Foreskin keratinocyte (primary cell): ENCODE measurements at places on chromosomes 5 and 9. TPM values are rescaled to one million over a fixed set of nuclear protein-coding genes. Genes with fewer than 3 reads are reported as not detected.

GPSM1 gene
- 3.6 and 6.2 TPM in 2 replicates for total RNA-seq

GABRB2 gene
- not detected in 2 replicates for total RNA-seq

SPATA31E1 gene
- total RNA-seq = not detected in 2 replicates

DNAJA1 gene
- 137 and 170 TPM in 2 replicates for total RNA-seq

NOTCH1 gene
- 41.9 and 49.8 TPM in 2 replicates for total RNA-seq

ARID3C gene
- 0.07 and 0.17 TPM in 2 replicates for total RNA-seq

SARDH gene
- not detected in 2 replicates for total RNA-seq

C9 gene
- not detected in 2 replicates for total RNA-seq

PCDHGB6 gene
- total RNA-seq = 0.14 and 0.34 TPM in 2 replicates

GABRP gene
- not detected in 2 replicates for total RNA-seq

GRCh38 chr9:130908146-130908877, 11.7 kb upstream of the QRFP start:
- DNase-seq = peak; percentile 50

GRCh38 chr5:143119881-143120341, 283.6 kb downstream of the NR3C1 start:
- DNase-seq = no peak

- no peak for DNase-seq
Measured at GRCh38 chr5:18375641-18376040, 741.4 kb downstream of the TAF11L14 start.

DNA sequence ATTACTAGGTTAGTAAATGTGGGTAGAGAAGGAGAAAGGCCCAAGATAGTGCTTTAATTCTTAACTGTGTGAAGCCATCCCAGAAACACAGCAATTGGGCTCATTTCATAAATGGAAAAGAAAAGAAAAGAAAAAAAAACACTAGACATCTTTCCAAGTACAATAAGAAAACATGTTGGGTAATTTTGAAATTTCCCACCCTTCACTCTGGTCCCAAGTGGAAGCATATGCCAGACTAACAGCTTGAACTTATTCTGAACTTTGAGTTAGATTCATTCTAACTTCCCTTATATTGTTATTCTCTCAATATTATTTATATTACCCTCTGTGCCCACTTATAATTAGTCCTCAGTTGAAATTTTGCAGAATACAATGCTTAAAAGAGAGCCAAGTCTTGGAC, 113.4 kb upstream of the GHR start:
- DNase-seq = no peak

DNA sequence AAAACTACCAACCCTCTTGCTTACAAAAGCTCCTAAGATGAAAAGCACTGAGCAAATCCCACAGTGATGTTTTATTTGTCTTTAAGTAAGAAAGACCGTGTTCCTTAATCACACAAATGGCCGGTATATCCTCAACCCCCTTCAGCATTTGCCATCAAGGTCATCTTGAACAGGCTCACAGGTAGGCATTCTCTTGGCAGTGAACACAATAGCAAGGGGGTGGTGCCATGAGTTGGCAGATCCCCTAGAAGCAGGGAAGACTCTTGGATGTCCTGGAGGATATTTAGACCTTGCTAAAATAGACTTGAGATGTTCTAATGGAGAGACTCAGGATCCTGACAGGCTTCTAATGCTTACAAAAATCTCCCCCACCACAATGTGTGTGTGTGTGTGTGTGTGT, 323.0 kb downstream of the SPOCK1 start:
- no peak for DNase-seq

DNA sequence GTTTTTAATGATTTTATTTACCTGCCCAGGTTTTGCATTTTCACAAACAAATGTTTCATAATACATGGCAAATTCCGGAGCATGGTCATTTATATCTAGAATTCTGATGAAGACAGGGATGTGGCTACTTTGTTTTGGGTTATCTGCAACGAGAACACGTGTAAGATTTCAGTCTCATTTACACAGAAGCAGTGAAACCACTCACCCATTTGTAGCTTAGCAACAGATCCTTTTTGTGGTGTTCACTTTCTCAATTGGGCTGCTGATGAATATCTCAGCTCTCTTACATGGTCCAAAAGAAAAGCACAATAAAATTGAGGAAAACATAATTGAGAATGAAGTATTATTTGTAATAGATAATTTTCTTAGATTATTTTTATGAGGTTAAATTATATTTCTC, 148.6 kb downstream of the CDH9 start:
- no peak for DNase-seq

GRCh38 chr5:140251527-140251973, 51.4 kb downstream of the PFDN1 start:
- peak; percentile 70 for DNase-seq

DNA sequence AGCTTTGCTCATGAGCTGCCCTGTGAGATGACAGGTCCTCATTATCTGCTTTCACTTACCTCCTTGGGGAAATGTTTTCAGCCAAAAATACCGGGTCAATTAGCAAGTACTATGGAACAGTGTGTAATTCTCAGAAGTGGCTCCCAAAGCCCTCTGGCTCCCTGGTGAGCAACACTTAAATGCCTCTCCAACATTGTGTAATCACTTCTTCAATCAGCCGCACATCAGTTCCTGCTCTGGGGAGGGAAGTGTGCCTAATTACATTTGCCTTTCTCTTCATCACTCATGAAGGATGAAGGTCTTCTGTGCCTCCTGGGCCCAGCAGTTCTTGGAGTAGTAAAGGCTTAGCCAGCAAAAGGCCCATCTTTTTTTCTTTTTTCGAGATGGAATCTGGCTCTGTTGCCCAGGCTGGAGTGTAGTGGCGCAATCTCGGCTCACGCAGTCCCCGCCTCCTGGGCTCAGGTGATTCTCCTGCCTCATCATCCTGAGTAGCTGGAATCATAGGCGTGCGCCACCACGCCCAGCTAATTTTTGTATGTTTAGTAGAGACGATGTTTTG, 23.1 kb downstream of the NIM1K start:
- DNase-seq = peak; percentile 62

GRCh38 chr5:35657877-35658276, 40.2 kb downstream of the SPEF2 start:
- no peak for DNase-seq

- peak; percentile 40 for DNase-seq
Measured at GRCh38 chr9:89519366-89519805, 21.5 kb upstream of the SEMA4D start.

- DNase-seq = peak; percentile 18
Measured at GRCh38 chr9:31119890-31120454, 1264.5 kb upstream of the ACO1 start.

GRCh38 chr5:179762079-179762780, 29.6 kb downstream of the MAML1 start:
- DNase-seq = no peak

DNA sequence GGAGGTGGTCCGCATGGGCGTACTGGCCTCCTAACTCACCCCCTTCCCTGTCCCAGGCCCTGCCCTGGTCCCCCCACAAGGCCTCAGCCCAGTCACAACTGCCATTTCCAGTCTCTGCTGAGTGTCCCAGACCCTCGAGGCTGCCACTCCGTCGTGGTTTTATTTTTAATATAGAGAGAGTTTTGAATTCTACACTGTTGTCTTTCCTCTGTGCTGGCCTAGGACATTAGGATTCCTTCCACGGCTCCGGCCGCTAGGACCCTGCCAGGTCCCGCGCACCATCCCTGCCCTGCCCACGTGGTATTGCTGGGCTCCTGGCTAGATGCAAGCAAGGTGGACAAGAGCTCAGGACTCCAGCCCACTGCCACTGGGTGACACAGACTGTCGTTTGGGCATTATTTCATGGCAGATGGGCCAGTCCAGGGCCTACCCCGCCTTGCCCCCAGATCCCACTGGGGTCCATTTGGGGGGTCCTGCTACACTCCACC, 53.3 kb downstream of the SAR1B start:
- no peak for DNase-seq

DNA sequence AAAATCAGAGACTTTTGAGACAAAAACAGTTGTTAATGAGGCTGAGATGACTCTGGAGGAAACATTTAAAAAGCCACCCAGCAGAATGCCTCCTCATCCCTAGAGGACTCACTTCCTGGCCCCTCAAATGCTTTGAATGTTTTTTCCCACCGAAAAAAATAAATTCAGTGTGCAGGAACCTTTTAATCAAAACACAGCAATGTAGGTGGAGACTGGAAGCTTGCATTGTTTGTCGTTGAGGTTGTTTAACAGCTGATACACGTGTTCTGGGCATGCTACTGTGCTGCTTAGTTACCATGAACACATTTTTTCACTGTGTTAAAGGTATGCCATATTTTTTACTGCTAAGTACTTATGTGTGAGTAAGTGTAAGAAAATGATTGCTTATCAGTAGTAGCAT, 65.7 kb upstream of the ADCY2 start:
- no peak for DNase-seq

DNA sequence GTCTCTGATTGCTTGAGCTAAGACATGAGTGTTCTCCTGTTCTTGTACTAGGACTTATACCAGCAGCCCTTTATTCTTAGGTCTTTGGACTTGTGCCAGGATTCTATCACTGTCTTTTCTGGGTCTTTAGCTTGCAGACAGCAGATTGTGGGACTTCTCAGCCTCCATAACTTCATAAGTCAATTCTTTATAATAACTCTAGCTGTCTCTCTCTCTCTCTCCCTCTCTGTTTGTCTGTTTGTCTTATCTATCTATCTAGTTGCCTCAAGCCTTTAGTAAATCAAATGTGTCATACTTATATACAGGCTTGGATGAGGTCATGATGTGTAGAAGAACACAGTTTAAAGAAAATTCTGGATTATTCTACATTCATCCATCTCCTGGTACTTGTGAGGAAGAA, 11.5 kb upstream of the ANKRD55 start:
- peak; percentile 45 for DNase-seq

DNA sequence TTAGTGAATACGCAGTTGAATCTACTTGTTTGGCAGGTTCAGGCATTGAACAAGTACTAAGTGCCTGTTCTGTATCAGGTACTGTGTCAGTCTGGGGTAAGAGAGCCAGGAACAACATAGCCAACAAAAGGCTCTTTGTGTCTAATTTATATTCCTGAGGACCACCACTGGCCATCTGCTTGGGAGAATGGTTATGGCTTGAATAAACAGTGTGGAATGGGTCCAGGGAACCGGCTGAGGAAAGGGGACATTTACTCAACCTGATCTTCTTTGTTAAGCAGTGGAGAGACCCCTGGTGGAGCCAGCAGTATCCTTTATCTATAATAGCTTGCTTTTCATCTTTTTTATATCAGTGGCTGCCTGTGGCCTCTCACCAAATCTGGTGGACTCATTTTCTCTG, 38.6 kb downstream of the EXOSC2 start:
- DNase-seq = no peak

DNA sequence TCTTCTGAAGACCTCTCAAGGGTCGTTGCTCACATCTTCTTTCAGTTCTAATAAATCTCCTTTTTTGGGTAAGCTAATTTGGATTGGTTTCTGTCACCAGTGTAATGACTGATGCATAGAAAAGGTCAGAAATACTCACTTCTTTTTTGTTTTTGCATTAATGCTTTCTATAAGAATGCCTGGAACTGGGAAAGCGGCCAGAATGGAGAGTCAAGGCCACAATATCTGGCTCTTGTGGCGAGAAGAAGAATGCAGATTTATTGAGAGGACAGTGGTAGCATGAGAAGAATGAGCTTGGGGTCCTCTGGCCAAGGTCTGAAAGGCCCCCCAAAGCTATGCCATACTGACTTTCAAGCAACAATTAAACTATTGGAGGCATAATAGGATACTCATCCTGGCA, 88.0 kb upstream of the SLC12A2 start:
- DNase-seq = no peak

DNA sequence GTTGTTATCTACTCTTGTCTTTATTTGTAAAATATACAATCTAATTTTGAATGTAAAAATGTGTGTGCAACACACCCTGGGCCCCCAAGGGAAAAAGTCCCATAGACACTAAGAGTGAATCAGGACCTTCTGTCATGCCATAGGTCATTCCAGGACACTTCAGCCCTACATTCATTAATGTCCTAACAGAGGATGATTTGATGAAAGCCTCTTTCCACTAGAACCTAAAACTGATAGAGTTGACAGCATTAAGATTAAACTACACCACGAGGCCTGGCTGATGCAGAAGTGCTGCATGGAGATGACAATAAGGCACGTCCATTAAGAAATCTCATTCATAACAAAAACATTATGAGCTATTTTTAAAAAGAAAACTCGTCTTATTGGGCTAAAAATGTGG, 46.2 kb downstream of the FRMD3 start:
- no peak for DNase-seq

DNA sequence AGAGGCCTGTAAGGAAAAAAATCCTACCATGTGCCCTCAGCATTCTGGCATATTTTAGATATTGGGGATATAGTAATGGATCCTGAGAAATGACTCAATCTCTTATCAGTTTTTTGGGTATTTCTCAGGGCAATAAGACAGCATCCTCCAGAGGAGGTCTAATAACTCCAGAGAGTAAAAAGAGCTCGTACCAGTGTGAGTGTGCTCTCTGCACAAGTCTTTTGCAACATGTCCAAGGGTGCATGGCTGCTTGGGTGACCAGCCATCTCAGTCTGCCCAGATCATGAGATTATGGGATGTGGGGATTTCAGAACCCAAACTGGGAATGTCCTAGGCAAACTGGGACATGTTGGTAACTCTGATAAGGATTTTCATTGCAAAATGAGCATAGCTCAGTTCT, 15.3 kb downstream of the ASPN start:
- DNase-seq = no peak

DNA sequence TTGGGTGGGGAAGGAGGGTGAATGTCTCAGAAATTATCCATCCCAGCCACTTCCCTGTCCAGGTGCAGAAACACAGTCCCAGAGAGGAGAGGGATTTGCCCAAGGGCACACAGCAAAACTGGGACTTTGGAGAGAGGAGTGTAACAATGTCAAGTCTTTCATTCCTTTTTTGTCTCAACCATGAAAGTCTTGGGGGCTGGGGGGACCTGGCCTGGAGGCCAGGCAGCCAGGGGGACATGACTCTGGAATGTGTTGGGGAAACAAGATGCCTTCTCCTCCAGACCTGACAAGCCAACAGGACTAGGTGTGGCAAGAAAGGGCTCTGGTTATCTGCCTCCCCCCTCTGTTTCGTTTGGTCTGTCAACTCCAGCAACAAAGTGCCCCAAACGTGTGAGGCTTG, 13.9 kb upstream of the HAND1 start:
- DNase-seq = no peak

- no peak for DNase-seq
Measured at GRCh38 chr5:102014371-102014770, 281.7 kb downstream of the SLCO4C1 start.

DNA sequence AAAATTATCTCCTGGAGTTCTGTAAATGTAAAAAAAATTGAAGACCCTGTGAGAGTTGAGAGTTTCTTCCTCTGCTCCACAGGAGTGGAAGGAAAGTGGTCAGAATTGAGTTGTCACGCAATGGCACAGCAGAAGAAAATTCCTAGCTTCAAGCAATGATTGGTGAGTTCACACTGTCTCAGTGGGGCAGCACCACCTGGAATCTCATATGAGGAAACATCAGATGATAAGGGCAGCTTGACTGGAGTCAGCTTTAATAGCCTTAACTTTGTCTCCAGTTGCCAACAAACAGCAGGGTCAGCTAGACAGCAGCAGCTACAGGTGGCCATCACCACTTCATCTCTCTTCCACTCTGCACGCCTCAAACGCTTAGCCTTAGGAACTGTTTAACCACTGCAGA, 211.1 kb downstream of the EFNA5 start:
- DNase-seq = no peak
